ENCODE measurements at places on chromosomes 5 and 9. TPM values are rescaled to one million over a fixed set of nuclear protein-coding genes. Genes with fewer than 3 reads are reported as not detected.

Gene MED22
- 28.2 TPM for polyA plus RNA-seq

Gene ADAMTS6
- polyA plus RNA-seq = 1.4 TPM

DNA sequence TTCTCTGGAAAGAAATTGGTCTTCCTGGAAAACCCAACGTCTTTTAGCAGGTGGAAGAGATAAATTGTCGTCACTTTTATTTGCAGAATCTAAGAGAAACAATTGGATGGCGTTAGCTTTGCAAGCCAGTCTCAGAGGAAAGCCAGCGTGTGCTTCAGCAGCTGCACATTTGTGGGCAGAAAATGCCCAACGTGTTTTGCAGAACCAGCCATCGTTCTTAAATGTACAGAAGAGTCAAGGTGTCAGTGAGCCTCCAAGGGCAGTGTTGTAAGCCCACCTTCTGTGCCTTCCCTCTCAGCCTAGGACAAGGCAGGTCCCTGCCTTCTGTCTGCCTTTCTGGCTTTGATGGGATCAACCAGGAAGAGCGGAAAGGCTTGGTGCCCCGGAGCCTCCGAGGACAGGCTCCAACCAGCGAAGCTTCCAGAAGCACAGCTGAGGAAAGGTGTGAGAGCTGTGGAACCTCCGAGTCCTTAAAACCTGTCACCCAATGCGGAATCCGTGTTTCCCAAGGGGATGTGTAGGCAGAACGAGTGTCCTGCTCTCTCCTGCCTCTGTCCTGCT is 116.0 kb upstream of the IRX2 start:
- no peak for DNase-seq

GRCh38 chr5:176894298-176894697 is 4.8 kb downstream of the HK3 start:
- DNase-seq = no peak

- DNase-seq = no peak
Measured at GRCh38 chr9:89366711-89367110, 48.4 kb downstream of the SECISBP2 start.

DNA sequence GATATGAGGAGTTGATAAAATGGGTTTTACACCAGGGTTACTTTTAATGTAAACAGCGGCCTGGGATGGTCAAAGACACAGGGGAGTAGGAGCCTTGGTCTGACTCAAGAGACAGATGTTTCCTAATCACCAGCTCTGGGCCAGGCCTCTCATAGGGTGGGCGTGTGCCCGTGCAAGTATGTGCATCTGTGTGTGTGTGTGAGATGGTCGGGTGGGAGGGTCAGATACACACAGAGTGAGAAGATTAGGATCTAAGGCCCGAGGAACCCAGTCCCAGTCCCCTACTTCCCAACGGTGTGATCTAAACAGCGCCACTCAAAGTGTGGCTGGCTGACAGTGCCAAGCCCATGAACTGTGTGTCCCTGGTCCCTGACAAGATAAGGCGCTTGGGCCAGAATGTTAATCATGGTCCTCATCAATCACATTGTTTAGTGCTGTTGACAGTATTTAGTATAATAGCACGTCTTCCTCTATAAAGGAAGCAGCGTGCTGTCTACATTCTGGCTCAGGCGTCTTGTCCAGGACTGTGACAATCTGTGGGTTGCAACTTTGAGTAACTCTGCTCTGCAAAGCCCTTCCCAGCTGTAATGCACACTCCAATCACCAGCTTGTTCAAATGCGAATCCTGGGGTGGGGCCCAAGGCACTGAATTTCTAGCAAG is 173.7 kb downstream of the DAB2IP start:
- no peak for DNase-seq

- peak; percentile 28 for DNase-seq
Measured at GRCh38 chr9:85702726-85703289, 38.9 kb downstream of the AGTPBP1 start.

DNA sequence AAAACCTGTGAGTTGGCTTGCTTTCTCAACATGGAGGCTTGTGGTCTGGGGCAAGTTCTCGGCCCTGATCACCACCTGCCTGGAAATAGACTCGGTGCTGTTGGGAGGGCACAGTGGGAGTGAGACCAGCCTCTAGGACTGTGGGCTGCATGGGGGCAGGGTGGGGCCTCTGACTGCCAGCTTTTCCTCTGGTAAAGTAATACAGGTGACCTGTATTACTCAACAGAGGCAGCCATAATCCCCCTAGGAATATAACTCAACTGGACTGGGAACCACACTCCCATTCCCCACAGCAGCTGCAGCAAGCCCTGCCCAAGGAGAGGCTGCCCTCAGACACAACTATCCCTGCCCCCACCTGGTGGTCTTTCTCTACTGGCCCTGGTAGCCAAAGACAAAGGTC is 72.8 kb downstream of the C9orf153 start:
- no peak for DNase-seq

DNA sequence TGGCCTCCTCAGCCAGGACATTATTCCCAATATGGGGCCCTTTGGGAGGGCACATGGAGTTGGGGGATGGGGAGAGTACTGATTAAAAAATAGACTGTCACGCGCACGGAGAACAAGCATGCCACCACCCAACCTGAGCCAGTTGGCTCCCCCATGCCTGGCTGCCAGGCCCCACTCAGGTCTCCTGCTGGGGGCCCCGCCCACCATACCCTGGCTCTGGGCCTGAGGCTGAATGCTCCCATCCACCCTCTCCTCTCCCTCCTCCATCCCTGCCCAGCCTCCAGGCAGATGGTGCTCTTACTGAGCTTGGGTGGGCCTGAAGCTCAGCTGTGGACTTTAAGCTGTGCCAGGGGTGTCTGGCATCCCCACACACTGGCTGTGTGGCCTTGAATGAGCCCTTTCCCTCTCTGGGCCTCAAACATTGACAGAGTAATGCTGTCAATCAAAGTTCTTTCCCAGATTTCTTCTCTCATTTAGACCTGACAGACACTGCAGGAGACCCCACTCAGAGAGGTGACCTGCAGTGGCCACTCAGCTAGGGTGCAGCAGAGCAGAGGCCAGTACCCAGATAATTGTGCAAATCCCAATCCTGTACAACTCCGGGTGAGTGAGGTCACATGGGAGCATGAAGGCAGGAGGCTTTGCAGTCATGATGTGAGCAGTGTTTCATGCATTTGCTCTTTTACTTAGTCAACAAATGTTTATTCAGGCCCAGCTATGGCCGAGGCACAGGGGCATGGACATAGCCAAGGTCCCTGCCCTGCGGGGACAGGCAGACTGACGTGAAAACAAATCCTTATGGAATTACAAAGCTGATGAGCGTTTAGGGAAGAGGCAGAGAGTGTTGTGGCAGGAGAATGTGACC is 9.8 kb upstream of the SYNPO start:
- DNase-seq = no peak

GRCh38 chr9:85995599-85995998 is 54.7 kb downstream of the NAA35 start:
- DNase-seq = no peak

- DNase-seq = peak; percentile 87
Measured at GRCh38 chr9:112535301-112535700, 48.7 kb downstream of the KIAA1958 start.

All from muscle of leg (tissue), 16 donors.